ENCODE measurements at places on chromosomes 5 and 9. TPM values are rescaled to one million over a fixed set of nuclear protein-coding genes. Genes with fewer than 3 reads are reported as not detected.

The IRX2 gene
- total RNA-seq, result 1.5 TPM

The HRH2 gene
- 0.77 TPM for total RNA-seq

The IFNA13 gene
- total RNA-seq, result not detected

The FCN2 gene
- total RNA-seq, result not detected

The SEMA4D gene
- total RNA-seq, result 5.1 TPM

The PHYHD1 gene
- not detected for total RNA-seq

The CCNI2 gene
- total RNA-seq, result not detected

The RMRP gene
- not detected for total RNA-seq

The SNX24 gene
- total RNA-seq, result 23.1 TPM

The AGXT2 gene
- not detected for total RNA-seq

The F2RL1 gene
- total RNA-seq, result 283 TPM

The ACTBL2 gene
- not detected for total RNA-seq

The CYSRT1 gene
- 3.6 TPM for total RNA-seq

The SHOC1 gene
- not detected for total RNA-seq

The OR1Q1 gene
- total RNA-seq, result not detected

The NUTM2G gene
- not detected for total RNA-seq

The HSPB3 gene
- 0.26 TPM for total RNA-seq

The AFF4 gene
- total RNA-seq, result 26.7 TPM

The DIPK1B gene
- 9.4 TPM for total RNA-seq

The OMD gene
- not detected for total RNA-seq

The KCNV2 gene
- total RNA-seq, result not detected

The GPX3 gene
- total RNA-seq, result 22.8 TPM

The ZNF354C gene
- 0.80 TPM for total RNA-seq

The FBP2 gene
- not detected for total RNA-seq

The TERT gene
- 2.5 TPM for total RNA-seq

The GPR150 gene
- not detected for total RNA-seq

The FAM170A gene
- not detected for total RNA-seq

The EQTN gene
- total RNA-seq, result not detected

The OLFM1 gene
- 10.3 TPM for total RNA-seq

The MEIKIN gene
- total RNA-seq, result not detected

The CNTNAP3B gene
- 16.8 TPM for total RNA-seq

The HBEGF gene
- 5.7 TPM for total RNA-seq

The GOLGA1 gene
- 10.4 TPM for total RNA-seq

The TMEM252 gene
- total RNA-seq, result not detected

The CD14 gene
- 3.0 TPM for total RNA-seq

The C1QTNF3 gene
- not detected for total RNA-seq

The PKD2L2 gene
- not detected for total RNA-seq

The SARDH gene
- total RNA-seq, result not detected

The SPOCK1 gene
- total RNA-seq, result 17.0 TPM

The LTC4S gene
- 0.32 TPM for total RNA-seq

The PPP1R26 gene
- total RNA-seq, result 19.3 TPM

The LPAR1 gene
- 17.9 TPM for total RNA-seq

The PCDHGC4 gene
- not detected for total RNA-seq

The ADRA1B gene
- total RNA-seq, result 16.4 TPM

The SLC12A2 gene
- total RNA-seq, result 12.7 TPM

The SPATA24 gene
- total RNA-seq, result 7.3 TPM

The OR1J2 gene
- not detected for total RNA-seq

The HAUS6 gene
- total RNA-seq, result 28.5 TPM

The GGTA1 gene
- not detected for total RNA-seq

The PCDH12 gene
- not detected for total RNA-seq

The PCDHGA11 gene
- not detected for total RNA-seq

The RLN2 gene
- not detected for total RNA-seq

The CDX1 gene
- total RNA-seq, result not detected

All from A549 treated with GW870086 at 1 μM for 4 hours (cell line).